ENCODE measurements at places on chromosomes 2 and 18. TPM values are rescaled to one million over a fixed set of nuclear protein-coding genes. Genes with fewer than 3 reads are reported as not detected.

CDH20 gene
- not detected for total RNA-seq

CRYGC gene
- total RNA-seq = not detected

DNA sequence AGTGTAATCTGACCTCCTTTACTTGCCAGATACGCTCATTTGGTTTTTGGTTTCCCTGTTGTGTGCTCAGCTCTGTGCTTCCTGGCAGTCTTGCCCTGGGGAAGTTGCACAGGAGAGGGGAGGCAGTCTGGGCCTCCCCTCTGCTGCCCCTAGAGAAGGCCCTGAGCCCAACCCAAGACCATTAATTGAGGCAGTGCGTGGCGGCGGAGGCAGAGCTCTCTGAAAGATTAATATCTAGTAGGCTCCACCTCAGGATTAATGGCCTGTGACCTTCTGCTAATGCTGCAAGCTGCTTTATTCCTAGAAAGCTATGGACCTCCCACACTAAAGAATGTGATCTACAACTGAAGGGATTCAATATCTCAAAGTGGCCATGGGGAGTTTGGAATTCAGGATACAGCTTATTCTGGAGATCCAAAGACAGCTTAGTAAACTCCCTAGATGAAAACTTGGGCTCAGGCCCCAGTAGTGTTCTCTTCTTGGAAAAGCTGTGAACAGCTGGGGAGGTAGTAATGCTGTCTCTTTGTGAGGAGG lies 41.4 kb upstream of the MAPRE2 start:
- no peak for DNase-seq

GRCh38 chr18:8735274-8735673 lies 29.9 kb downstream of the MTCL1 start:
- no peak for DNase-seq

GRCh38 chr2:66237803-66238379 lies 197.0 kb upstream of the MEIS1 start:
- no peak for DNase-seq

ALLC gene
- total RNA-seq = 0.20 TPM

GRCh38 chr2:120243875-120244553 lies 8.6 kb upstream of the RALB start:
- DNase-seq = no peak
